ENCODE measurements at places on chromosomes 4 and X. TPM values are rescaled to one million over a fixed set of nuclear protein-coding genes. Genes with fewer than 3 reads are reported as not detected.

GRCh38 chr4:2742823-2743517 lies 13.2 kb downstream of the TNIP2 start:
- no peak for DNase-seq

DNA sequence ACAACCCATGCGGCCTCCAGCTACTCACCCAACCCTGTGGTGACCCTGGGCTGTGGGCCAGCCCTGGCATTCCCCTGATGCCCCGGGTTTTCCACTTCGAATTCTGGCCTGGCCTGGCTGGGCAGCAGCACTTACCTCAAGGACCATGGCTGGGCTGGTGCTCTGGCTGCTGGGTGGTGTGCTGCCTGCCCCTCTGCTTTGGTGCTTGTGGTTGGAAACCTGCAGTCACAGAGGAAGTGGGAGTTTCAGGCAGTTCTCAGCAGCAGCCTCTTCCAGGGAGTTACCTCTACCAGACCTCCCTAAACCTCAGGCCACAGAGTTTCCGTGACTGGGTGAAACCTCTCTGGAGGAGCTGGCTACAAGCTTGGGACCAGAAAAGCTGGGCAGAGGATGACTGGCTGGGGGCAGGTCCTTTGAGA lies at the start of gene CXCR3:
CXCR3 (minus strand) TSS at position 209 of the 419 bp plus-strand sequence; CDS start at position 147, 62 bp downstream.
- DNase-seq, result no peak

GRCh38 chr4:20395160-20395773 lies 143.6 kb downstream of the SLIT2 start:
- peak; percentile 60 for DNase-seq

The GLUD2 gene
- 0.23 TPM for total RNA-seq

The FREM3 gene
- total RNA-seq, result not detected

GRCh38 chr4:71009890-71010588 lies 16.6 kb downstream of the DCK start:
- peak; percentile 49 for DNase-seq

DNA sequence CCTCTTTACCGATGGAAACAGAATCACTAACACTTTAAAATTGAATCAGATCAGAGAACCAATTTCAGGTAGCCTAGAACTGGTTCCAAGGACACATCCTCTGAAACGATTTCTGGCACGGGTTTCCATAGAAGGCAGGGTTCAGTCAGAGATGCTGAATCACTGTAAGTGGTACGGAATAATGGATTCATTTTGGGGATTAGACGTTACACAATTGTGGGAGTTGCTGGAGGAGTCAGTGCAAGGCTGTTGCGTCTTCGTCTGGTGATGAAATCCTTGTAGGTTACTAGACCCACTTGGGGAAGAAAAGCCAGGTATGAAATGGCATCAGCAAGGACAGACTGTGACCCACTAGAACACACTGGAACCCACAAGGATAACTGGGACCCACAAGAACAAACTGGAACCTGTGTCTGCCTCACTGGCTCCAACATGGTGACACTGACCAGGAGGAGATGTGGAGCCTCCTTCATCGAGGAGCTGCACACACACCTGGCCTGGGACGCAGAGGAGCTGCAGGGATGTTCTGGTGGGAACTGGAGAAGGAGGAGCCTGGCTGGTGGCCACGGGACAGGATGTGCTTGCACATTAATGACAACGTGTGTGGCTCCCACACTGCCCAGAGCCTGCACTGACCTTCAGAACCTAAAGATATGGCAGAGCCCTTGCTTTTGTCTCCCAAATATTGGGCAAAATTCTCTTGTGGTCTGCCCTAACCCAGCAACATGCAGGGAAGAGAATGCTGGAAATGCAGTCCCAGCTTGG lies 105.1 kb downstream of the TRAPPC11 start:
- no peak for DNase-seq
